ENCODE measurements at places on chromosomes 6 and 20.
A peak's percentile ranks its signal among the peaks of the same experiment; 100 is the strongest.

GRCh38 chr20:5508044-5508443 lies 191.3 kb upstream of the PROKR2 start:
- DNase-seq: no peak

GRCh38 chr20:51446656-51447055 lies 95.9 kb downstream of the NFATC2 start:
- DNase-seq: no peak

DNA sequence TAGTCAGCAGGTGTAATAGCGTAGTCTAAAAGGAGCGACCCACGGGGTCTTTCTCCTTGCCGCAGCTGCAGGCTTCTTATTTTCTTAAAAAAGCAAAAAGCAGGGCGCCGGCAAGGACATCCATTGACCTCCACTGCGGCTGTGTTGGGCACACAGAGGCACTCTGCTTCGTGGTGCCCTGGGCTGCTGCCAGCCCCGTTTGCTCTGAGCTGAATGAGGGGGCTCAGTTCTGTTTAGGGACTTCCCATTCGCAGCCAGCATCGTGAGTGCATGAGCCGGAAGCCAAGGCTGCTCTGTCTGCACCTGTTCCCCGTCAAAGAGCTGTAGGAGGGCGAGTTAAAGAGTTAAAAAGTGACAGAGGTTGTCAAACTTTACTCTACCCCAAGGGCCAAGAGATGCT lies 1.7 kb upstream of the SLC22A2 start:
- DNase-seq: no peak

- no peak for DNase-seq
Observed at GRCh38 chr6:107634324-107635056, 144.6 kb downstream of the SOBP start.

GRCh38 chr20:19336631-19337030 lies 124.2 kb downstream of the SLC24A3 start:
- no peak for DNase-seq

- DNase-seq: no peak
Observed at GRCh38 chr20:41573955-41574354, 44.2 kb downstream of the CHD6 start.

DNA sequence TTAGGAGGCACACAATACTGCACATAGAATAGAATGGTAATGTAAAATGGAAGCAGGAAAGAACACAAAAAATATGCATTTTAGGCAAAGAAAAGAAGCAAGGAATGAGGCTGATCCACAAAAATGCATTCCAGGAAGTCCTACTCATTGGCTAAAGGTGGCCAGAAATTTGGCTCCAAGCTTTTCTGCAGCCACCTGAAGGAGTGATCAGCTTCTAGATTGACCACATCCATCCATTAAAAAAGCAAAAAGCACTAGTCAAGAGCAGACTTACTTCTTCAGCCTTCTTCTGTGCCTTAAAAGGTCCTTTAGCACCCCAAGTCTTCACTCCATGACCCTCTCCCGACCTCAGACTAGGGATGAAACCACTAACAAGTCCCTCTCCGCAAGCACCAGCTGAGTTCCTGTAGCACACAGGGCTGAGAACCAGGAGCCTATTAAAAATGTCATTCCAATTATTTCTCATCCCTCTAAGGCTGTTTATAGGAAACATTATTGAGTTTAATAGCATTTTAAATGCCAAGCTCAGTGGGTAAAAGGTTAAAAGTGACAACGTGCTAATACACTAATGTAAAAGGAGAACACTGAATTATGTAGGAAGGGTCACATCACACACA lies 36.5 kb downstream of the TRAM2 start:
- DNase-seq: no peak

- no peak for DNase-seq
Observed at GRCh38 chr20:59752704-59753460, 148.5 kb downstream of the PHACTR3 start.

- DNase-seq: no peak
Observed at GRCh38 chr6:36276581-36277536, 7.0 kb downstream of the PNPLA1 start.

DNA sequence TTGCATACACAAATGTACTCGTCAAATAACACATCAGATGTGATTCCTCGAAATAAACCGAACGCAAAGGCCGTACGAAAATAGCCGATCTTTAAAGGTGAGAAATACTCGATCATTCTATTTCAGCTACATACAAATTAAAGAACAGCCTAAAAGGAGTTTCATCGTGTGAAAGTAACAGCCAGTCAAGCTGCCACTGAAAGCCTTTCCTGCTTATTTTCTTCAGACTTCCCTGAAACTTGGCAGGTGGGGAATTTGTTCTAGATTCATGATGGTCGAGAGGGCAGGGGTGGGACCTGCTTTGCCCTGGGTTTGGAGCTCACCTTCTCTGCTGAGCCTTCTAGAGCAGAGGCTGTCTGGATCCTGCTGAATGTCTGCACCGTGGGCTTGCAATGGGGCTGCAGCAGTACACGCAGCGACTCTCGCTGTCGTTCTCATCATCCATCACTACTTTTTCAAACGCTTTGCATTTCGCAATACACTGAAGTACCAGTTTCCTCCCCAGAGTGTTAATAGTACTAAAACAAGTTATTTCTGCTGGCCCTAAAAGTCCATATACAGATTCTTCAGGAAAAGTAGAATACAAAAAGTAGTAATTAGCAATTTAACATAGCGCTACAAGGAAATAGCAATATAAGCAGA lies 16.2 kb downstream of the FOXC1 start:
- no peak for DNase-seq

GRCh38 chr20:54115172-54115854 lies 44.9 kb upstream of the BCAS1 start:
- DNase-seq: no peak

GRCh38 chr20:59671661-59672471 lies 67.5 kb downstream of the PHACTR3 start:
- DNase-seq: no peak

DNA sequence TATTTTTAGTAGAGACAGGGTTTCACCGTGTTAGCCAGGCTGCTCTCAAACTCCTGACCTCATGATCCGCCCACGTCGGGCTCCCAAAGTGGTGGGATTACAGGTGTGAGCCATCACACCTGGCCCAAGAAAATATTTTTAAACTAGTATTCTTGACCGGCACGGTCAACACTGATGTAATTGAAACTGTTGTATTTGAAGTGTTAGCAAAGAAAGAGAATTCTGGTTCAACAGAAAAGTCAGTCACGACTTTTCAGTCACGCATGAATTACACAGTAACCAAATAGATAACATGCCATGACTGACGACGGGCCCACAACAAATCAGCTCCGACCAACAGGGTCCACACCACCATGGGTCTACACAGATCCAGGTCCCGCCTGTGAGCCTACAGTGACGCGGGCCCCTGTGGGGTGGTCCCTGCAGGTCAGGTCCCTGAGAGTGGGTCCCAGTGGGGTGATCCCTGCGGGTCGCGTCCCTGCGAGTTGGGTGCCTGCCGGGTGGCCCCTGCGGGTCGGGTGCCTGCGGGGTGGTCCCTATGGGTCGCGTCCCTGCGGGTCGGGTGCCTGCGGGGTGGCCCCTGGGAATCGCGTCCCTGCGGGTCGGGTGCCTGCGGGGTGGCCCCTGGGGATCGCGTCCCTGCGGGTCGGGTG lies 1.0 kb downstream of the GMEB2 start:
- DNase-seq: no peak

DNA sequence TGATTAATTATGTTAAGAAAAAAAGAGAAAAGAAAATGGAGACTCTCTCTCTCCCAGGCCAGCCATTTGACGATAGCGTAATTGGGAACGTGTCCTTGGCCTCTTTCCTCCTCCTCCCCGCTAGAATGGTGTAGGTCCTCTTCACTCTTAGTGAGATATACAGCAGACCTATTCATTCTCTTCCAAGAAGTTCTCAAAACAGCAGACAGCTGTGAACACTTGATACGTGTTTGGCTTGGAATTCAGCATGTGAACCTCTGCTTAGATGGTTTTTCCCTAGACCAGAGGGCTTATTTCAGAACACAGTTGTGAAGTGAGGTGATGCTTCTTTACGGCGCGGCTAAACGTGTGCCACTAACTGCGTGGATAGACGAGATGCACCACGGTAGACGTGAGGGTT lies 32.6 kb upstream of the TULP4 start:
- no peak for DNase-seq

GRCh38 chr6:56314683-56315523 lies 67.5 kb upstream of the COL21A1 start:
- no peak for DNase-seq

DNA sequence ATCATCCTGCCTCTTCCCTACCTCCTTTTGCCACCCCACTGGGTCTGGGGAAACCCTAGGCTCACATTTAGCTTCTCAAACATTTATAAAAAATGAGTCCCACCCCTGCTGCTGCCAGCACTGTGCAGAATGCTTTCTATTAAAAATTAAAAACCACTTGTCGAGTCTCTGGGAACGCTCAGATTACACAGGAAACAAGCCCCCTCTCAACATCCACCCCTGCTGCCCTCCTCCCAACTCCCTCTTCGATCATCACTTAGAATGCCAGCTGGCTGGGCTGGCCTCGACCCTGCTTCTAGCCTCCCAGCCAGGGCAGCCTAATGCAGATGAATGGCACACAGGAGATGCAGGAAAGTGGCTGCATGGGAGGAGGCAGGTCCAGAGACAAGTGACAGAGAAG lies 75.8 kb downstream of the CDH22 start:
- no peak for DNase-seq

GRCh38 chr6:12408752-12409151 lies 118.6 kb downstream of the EDN1 start:
- no peak for DNase-seq

DNA sequence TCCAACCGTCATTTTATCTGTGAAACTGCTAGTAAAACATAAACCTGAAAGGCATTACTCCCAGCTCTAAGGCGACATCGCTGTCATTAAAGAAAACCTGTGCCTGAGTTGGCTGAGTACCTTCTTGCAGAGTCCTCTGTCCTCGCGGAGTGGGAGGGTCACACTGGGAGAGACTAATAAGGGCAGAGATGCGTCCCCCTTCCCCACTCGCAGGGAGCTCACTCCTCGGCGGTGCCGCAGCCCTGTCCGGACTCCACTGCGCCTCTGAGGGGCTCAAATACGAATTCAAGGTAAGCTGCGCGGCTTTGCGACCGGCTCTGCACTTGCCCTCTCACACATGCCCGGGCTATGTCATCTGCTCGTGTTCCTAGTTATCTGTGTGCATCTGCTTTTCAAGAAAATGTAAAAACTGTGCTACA lies at the start of gene COL19A1:
COL19A1 (plus strand) TSS at position 206 of the 419 bp plus-strand sequence. CDS start 13,012 bp downstream, outside the sequence.
- peak; percentile 5 for DNase-seq

DNA sequence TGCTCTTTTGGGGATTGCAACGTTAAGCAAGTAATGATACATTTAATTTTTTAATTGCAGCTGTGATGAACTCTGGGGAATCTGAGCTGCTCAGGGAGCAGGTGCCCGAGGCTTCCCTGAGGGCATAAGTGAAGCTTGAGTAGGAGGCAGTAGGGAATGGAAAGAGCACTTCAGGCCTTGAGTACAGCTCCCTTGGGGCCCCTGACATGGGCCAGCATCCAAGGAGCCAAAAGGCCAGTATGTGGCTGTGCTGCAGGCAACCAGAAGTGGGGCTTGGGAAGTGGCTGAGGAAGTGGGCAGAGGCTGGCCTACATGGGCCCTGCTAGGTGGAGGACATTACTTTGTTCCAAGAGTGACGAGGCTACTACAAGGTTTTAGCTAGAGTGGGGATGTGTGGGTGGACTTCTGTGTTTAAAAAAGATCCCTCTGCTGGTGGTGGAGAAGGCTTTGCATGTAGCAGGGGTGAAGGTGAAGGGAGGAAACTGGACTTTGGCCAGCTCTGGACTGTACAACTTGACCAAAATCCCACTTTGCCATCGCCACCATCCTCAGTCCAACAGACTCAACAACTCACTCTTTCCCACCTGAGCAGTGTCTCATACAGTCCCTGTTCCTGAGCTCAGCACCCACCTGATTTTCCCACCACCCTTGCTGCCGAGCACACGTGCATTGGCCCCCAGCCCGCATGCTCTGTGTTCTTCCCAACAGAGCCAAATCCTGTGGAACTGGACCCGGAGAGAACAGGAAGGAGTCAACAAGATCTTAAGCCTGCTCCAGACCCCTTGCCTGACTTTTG lies 10.9 kb upstream of the ZNF831 start:
- no peak for DNase-seq

DNA sequence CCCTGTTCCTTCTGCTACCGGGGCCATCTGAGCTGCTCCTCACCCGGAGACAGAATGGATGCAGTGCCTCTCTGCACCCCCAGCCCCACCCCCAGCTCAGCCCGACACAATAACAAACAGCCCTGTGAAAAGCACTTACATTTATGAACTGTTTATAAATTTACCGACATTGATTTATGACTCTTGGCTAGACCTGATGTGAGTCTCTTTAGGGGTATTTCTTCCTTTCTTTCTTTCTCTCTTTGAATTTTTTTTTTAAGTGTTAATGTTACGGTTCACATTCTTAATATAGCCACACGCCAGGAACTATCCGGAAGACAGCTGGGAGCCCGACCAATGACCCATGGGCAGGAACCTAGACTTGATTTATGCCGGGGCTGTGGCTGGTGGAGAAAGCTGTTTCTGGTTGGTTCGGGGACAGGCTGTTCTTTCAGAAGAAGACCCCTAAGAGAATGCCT lies 266.3 kb downstream of the CDC5L start:
- DNase-seq: no peak

GRCh38 chr6:113184291-113184690 lies 672.9 kb upstream of the MARCKS start:
- no peak for DNase-seq

DNA sequence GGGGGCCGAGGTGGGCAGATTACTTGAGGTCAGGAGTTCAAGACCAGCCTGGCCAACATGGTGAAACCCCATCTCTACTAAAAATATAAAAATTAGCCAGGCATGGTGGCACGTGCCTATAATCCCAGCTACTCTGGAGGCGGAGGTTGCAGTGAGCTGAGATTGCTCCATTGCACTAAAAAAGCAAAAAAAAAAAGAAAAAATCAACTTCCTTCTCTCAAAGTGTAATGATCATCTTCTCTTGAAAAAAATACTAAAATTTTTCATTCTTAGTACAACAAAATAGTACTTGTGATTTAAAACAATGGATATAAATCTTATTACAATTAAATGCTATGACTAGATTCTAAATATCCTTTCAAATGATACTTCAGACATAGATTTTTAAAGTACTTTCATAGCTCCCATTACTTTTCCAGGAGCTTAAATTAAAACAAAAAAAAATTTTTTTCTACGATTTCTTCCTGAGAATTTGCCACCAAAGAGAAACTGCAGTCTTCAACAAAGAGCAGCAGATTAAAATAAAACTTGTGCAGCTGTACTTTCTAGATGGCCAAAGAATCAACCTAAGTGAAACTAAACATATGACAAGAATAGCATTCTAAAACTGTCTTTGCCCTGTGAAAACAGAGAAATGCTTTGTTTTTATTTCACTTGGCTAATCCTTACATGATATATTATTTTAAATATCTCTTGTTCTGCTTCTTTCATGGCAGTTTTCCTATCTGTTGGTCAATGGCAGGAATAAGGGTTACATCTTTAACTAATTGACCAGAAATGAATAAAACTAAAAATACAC lies 75.2 kb downstream of the MAP3K5 start:
- no peak for DNase-seq

DNA sequence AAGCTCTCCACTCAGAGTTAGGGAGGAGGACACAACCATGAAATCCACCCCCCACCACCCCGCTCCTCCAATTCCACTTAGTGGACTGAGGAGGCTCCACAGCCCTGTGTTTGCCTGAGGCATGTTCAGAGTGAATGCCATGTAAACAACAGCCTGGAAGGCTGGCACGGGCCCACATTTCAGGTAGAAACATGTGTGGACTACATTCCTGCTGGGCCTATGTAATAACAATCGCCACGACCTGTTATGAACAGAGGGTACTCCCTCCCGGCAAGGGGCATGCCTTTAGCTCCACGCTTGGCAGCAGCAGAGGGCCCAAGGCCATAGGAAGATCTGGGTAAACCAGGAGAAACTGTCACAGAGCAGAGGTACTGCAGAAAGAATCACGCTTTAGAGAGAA lies 65.5 kb downstream of the ISM1 start:
- DNase-seq: no peak

All from stimulated activated CD8-positive, alpha-beta memory T cell treated with anti-CD3 and anti-CD28 coated beads, Interleukin-15, amount 100 ng/mL, for 4 hours (primary cell).